Ovary (tissue), 10 donors: ENCODE measurements at places on chromosomes 16 and 17. TPM values are rescaled to one million over a fixed set of nuclear protein-coding genes. Genes with fewer than 3 reads are reported as not detected.
A peak's percentile ranks its signal among the peaks of the same experiment; 100 is the strongest.

GRCh38 chr17:9229826-9230201 is 208.5 kb downstream of the NTN1 start:
- H3K27ac ChIP-seq = no peak overlapping the region
- H3K4me1 ChIP-seq = no peaks in the 10 kb centered on the region
- H3K27me3 ChIP-seq = no peaks in the 10 kb centered on the region
- H3K4me3 ChIP-seq = no peak overlapping the region

- H3K4me3 ChIP-seq = no peak overlapping the region
- H3K27ac ChIP-seq = no peak overlapping the region
- DNase-seq = no peak
- H3K36me3 ChIP-seq = no peaks in the 10 kb centered on the region
Measured at GRCh38 chr17:43438626-43439025, 39.8 kb downstream of the ARL4D start.

- peak; percentile 72 for DNase-seq
- no peaks in the 10 kb centered on the region for H3K27me3 ChIP-seq
- H3K4me3 ChIP-seq = no peak overlapping the region
- no peaks in the 10 kb centered on the region for H3K36me3 ChIP-seq
- H3K4me1 ChIP-seq = peaks cover 11% of the 10 kb centered on the region
Measured at GRCh38 chr17:17919169-17920107, 52.8 kb downstream of the TOM1L2 start.

Gene STH
- total RNA-seq = not detected

Gene CA5A
- total RNA-seq = not detected

- peak; percentile 78 for DNase-seq
- H3K27ac ChIP-seq = no peak overlapping the region
- no peak overlapping the region for H3K4me3 ChIP-seq
- H3K4me1 ChIP-seq = peaks cover 42% of the 10 kb centered on the region
- H3K36me3 ChIP-seq = no peaks in the 10 kb centered on the region
Measured at GRCh38 chr16:75262104-75262799, 10.8 kb upstream of the BCAR1 start.

DNA sequence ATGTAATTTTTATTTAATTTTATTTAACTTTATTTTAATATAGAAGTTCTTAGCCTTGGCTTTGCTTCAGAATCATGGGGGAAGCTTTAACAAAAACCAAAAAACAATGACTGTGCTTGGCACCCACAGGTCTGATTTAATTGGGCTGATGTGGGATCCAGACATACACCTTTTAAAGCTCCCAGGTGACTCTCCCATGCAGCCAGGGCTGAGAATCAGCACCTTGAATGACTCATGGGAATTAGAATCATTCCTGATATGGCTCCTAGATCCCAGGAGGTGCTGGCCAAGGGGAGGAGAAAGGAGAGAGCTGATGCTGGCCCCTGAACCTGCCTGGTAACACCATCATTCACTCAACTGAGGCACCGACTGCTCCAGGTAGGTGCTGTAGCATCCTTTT is 240.7 kb downstream of the PARN start:
- H3K27ac ChIP-seq = no peak overlapping the region
- H3K4me1 ChIP-seq = no peaks in the 10 kb centered on the region
- H3K27me3 ChIP-seq = no peaks in the 10 kb centered on the region
- no peak overlapping the region for H3K4me3 ChIP-seq
- no peak for DNase-seq

DNA sequence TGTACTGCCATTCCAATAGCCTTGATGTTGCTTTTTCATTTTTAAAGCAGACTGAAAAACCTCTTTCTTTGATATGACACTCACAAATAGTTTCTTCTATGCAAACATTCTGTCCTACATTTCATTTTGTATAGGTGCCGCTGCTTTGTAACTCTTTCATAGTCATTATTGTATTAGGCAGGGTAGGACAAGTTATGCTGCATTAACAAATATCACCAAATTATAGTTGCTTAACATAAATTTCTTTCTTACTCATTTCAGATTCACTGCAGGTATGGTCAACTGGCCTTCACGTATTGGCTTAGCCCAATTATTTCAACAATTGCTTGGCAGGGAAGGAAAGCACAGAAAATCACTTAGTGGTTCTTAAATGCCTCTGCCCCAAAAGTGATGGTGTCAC is 70.8 kb downstream of the GPR139 start:
- no peak for DNase-seq
- no peak overlapping the region for H3K27ac ChIP-seq
- H3K4me1 ChIP-seq = no peaks in the 10 kb centered on the region
- H3K4me3 ChIP-seq = no peak overlapping the region
- H3K27me3 ChIP-seq = no peaks in the 10 kb centered on the region

DNA sequence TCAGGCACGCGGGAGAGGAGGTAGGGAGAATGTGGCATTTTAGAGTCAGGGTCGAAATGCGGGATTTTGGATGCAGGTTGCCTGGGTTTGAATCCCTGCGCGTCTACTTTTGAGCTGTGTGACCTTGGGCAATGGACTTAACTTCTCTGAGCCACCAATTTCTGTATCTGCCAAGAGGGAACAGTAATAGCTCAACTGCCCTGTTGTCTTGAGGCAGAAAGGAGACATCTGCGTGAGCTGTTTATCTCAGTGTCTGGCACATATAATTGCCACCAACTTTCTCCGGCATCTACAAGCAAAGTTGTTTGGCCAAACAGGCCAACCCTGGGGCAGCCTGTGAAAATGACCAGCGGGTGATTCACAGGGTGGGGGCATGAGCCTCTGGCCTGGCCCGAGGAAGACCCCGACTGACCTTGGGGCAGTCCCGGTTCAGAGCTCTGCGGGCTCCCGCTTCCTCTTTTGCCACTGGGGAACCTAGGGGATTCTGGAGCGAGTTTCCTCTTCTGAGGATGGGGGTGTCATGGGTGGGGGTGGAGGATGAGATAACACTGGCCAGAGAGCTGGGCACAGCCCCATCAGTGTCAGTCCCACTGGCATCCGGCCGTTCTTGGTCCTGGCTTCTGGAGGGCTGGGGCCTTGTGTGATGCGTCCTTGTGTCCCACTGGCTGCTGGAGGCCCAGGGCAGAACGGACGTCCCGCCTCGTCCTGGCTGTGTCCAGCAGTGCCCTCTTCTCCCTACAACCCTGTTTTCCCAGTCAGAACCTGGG is 1.3 kb downstream of the SNN start:
- H3K27me3 ChIP-seq = no peaks in the 10 kb centered on the region
- peak overlapping the region; percentile 66 for H3K4me3 ChIP-seq
- H3K36me3 ChIP-seq = no peaks in the 10 kb centered on the region
- H3K27ac ChIP-seq = peak overlapping the region; percentile 64
- H3K4me1 ChIP-seq = peaks cover 34% of the 10 kb centered on the region

Gene TBC1D3G
- total RNA-seq = not detected

Gene ABCC11
- 0.11 TPM for total RNA-seq

- no peaks in the 10 kb centered on the region for H3K4me1 ChIP-seq
- DNase-seq = no peak
- no peaks in the 10 kb centered on the region for H3K27me3 ChIP-seq
- H3K4me3 ChIP-seq = no peak overlapping the region
- no peak overlapping the region for H3K27ac ChIP-seq
Measured at GRCh38 chr16:5895976-5896375, 798.4 kb upstream of the EEF2KMT start.

GRCh38 chr17:69761767-69762321 is 313.2 kb upstream of the KCNJ16 start:
- H3K27me3 ChIP-seq = no peaks in the 10 kb centered on the region
- H3K36me3 ChIP-seq = no peaks in the 10 kb centered on the region
- no peak for DNase-seq
- H3K27ac ChIP-seq = no peak overlapping the region

Gene SLFN14
- not detected for total RNA-seq

Gene GPR179
- total RNA-seq = not detected

DNA sequence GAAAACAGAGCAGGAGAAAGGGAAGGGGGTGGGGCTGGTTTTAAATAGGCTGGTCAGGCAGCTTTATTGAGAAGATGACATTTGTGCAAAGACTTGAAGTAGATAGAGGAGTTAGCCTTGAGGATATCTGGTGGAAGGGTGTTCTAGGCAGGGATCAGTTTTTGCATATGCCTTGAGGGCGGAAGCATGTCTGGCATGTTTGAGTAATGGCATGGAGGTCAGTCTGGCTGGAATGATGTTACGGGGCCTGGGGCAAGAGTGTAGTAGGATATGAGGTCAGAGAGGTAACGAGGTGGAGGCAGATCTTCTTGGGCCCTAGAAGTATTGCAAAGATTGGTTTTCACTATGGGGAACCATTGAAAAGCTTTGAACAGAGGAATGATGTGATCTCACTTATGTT is 4.8 kb downstream of the RABEP1 start:
- no peaks in the 10 kb centered on the region for H3K27me3 ChIP-seq
- H3K27ac ChIP-seq = no peak overlapping the region
- no peak overlapping the region for H3K4me3 ChIP-seq
- no peaks in the 10 kb centered on the region for H3K36me3 ChIP-seq

- no peak overlapping the region for H3K4me3 ChIP-seq
- no peaks in the 10 kb centered on the region for H3K27me3 ChIP-seq
- H3K4me1 ChIP-seq = no peaks in the 10 kb centered on the region
- no peak for DNase-seq
- H3K27ac ChIP-seq = no peak overlapping the region
Measured at GRCh38 chr16:3643095-3643730, 11.3 kb upstream of the DNASE1 start.

DNA sequence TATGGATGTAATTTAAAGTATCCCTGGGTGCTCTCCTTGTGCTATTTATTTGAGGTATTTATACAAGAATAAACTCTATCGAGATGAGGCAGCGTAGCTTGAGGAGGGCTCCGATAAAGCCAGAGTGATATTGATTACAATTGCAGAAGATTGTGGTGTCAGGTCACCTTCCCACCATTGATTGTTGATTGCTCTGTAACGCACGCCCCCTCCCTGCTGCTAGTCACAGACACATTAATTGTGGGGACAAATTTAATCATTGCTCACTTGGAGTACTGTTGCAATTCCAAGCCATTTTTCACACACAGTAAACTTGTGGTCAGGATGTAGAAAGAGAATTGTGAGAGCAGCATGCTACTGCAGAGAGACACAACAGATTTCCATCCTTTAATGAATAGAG is 75.4 kb downstream of the IRX3 start:
- DNase-seq = no peak
- H3K4me1 ChIP-seq = peaks cover 1% of the 10 kb centered on the region
- no peaks in the 10 kb centered on the region for H3K27me3 ChIP-seq

- H3K27me3 ChIP-seq = no peaks in the 10 kb centered on the region
- H3K4me1 ChIP-seq = no peaks in the 10 kb centered on the region
- no peaks in the 10 kb centered on the region for H3K36me3 ChIP-seq
Measured at GRCh38 chr16:22346483-22346882, 27.9 kb downstream of the CDR2 start.

Gene KPNA2
- total RNA-seq = 12.1 TPM

DNA sequence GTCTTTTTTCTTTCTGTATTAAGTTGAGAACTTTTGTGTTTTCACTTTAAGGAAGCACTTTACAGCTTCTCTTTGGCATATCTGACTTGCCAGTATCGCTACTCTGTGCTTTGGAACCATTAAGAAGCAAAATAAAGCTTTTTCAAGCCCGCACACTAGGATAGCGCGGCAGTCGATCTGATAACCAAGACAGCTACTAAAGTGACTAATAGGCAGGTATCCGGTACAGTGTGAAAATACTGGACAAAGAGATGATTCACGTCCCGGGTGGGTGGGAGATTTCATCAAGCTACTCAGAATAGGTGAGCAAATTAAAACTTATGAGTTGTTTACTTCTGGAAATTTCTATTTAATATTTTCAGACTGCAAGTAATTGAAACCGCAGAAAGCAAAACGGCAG is 53.8 kb downstream of the SHISA6 start:
- DNase-seq = no peak
- no peaks in the 10 kb centered on the region for H3K4me1 ChIP-seq

GRCh38 chr16:29899516-29900101 is at the start of gene SEZ6L2:
Gene SEZ6L2 (minus strand): TSS chr16:29899550. CDS start chr16:29899019, 531 bp downstream.
- no peaks in the 10 kb centered on the region for H3K36me3 ChIP-seq
- peak within 1 kb of the TSS; percentile 49 for H3K4me3 ChIP-seq
- H3K27ac ChIP-seq = no peak within 1 kb of the TSS
- peaks cover 3% of the 10 kb centered on the region for H3K4me1 ChIP-seq

- peaks cover 5% of the 10 kb centered on the region for H3K4me1 ChIP-seq
- no peak for DNase-seq
- H3K27me3 ChIP-seq = no peaks in the 10 kb centered on the region
- no peak overlapping the region for H3K4me3 ChIP-seq
Measured at GRCh38 chr17:57586196-57586740, 158.8 kb downstream of the CCDC182 start.

DNA sequence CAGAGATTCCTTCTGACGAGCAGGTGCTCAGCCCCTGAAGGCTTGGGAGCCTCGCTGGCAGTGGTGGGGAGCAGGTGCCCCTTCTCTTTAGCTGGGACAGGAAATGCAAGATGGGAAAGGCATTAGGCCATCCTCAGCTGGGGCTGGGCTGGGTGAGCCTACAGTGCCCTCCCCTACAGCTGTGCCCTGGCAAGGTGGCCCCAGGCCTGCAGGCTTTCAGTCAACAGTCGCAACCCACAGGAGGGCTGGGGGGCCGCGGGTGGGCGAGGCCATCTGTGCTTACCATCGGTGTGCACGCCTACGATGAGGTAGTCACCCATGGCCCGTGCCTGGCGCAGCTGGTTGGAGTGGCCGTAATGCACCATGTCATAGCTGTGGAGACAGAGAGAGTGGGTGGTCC is 2.0 kb downstream of the PCYT2 start:
- no peaks in the 10 kb centered on the region for H3K36me3 ChIP-seq
- no peaks in the 10 kb centered on the region for H3K27me3 ChIP-seq
- DNase-seq = no peak
- H3K4me3 ChIP-seq = no peak overlapping the region
- no peak overlapping the region for H3K27ac ChIP-seq
- H3K4me1 ChIP-seq = peaks cover 1% of the 10 kb centered on the region

DNA sequence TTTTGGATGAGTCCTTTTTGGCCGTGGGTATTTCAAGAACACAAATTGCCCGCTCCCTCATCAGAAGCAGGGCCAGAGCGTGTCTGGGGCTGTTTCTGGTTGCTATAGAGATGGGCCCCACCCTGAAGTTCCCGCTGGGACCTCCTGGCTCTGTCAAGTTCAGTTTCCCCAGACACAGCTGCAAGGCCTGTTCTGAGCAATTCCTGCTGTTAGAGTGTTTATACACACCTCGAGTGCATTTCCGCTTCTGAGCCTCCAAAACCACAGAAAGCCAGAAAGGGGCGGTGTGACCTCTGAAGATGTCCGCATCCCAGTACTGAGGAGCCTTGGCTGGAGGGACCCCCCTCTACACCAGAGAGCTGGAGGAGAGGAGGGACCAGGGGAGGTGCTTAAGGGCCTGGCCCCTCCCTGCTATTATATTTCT is 9.3 kb upstream of the WBP2 start:
- H3K36me3 ChIP-seq = no peaks in the 10 kb centered on the region
- peaks cover 2% of the 10 kb centered on the region for H3K4me1 ChIP-seq
- H3K27ac ChIP-seq = peak overlapping the region; percentile 14
- H3K27me3 ChIP-seq = no peaks in the 10 kb centered on the region
- peak; percentile 60 for DNase-seq
